ENCODE measurements at places on chromosomes 6 and 20.

DNA sequence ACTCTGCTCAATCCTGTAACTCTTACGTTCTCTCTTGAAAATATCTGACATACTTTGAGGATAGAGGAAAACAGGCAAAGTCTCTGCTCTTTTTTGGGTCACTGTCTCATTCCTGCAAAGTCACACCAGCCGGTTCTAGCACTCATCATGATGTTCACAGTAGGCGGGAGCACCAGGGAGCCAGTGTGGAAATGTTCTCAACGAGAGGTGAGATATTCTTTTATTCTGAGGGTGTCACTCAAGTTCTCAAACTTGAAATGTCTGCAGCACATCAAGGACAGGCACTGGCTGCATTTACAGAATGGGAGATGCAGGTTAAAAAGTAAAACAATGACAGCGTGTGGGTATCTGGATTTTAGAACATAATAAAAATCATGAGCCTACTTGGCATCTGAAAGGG, 714.7 kb downstream of the QKI start:
- DNase-seq: no peak

GRCh38 chr6:145887969-145888368, 73.4 kb upstream of the FBXO30 start:
- no peak for DNase-seq

DNA sequence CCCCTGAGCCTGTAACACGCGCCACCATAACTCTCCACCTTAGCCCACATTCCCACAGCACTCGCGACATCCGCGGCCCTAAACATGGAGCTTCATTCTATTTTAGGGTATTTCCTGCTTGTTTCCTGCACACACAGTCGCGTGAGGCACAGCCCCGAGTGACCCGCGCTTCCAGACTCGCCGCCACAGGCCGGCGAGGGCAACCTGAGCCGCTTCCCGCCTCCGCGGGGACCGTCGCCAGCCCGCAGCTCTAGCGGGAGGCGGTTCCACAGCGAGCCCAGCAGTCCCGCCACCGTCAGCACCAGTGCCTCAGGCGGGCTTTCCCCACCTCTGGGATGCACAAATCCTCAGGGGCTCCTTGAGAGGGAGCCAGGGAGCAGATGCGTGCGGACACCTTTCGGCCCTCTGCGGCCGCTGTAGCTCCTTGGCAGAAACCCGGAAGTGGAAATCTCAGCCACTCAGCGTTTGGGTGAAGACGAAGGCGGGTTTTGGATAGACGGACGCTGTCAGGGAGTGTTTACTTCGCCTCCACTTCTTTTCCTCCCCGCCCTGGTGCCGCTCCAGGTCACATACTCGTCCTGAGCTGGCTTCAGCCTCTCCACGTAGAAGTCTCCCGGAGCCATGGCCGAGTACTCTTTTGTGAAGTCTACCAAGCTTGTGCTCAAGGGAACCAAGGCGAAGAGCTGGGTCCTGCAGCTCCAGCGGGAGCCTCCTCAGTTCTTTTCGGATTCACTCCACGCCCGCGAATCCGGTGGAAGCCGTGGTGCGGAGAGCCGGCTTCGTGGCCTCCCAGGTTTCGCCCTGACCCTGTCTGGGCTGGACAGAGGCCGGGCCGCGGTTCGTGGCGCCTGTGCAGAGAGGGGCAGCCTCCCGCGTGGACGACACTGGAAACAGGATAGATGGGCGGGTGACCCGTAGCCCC, 2177.4 kb upstream of the DEFB115 start:
- DNase-seq: no peak

- no peak for DNase-seq
Observed at GRCh38 chr6:160133441-160134336, 12.1 kb downstream of the SLC22A1 start.

GRCh38 chr20:13009682-13010406, 1.1 kb downstream of the SPTLC3 start:
- no peak for DNase-seq

DNA sequence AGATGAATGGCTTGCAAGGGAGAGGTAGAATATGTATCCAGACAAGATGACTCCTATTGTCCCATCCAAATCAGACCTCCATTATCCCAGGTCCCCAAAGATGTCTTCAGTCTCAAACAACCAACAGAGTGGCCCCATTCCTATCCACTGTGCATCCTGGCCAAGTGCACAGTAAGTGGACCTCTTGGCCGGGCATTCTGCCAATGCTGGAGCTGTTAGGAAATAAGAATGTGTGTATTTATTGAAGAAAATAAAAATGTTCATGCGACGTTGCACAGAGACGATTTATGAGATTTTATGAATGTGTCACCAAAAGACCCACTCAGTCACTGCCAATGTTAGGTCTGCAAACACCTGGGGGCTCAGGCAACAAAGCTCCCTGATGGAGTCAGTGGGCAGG, 196.0 kb downstream of the MAFB start:
- DNase-seq: no peak

DNA sequence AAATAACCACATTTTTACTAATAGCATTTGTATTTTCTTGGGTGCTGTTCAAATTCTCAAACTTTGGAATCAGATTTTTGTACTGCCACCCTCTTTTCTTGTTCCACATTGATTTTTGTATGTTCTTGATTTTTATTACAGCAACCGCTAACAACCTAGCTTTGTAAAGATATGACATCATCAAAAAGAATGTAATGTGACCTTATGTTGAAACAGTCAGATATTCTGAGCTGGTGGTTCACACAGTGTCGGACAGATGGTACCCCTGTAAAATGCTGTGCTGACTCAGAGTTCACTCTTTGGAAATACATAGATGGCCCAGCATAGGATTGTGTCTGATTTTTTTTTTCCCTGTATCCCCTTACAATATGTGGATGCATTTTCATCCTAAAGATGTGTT, 118.9 kb downstream of the QKI start:
- DNase-seq: no peak

GRCh38 chr6:56040223-56040622, 164.8 kb upstream of the BMP5 start:
- DNase-seq: no peak

DNA sequence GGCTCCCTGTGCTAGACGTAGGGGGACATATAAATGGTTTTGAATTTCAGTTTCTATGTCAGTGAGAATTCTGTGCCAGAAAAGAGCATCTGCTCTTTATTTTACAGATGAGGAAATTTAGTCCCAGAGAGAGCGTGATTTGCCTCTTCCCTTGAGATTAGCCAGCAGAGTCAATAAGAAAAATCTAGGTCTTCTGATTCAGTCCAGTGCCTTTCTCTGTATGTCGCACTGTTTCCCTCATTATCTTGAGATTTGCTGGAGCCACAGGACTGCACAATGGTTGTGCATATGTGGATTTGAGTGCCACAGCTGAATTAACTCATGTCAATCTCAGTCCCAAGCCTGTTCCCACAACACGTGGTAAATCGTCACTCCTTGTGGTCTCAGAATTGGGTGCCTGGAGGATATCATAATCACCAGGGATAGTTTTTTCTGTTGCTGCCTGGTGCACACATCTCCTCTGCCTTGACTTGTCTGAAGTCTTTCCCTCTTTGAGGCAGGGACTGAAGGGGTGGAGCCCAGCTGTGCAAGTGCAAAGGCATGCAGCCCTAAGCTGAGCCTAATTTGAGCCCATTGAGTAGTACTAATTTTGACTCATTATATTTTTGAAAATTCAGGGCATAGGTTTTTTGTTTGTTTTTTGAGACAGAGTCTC, 276.7 kb downstream of the SOX4 start:
- no peak for DNase-seq

DNA sequence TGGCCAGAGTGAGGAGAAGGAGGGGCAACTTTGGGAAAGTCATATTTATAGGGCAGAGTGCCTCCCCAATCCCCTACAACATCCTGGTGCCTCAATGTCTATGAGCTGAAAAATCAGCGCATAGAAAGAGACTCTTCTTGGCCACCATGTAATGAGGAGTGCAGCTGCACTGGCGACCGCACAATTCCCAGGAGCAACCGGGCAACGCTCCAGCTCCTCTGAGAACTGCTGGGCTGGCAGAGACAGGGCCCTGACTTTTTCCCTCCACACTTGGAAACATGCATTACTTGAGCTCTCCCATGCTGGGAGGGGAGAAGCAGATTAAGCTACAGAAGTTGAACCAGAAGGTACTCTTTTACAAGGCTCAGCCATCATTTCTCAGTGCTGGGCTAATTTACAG, 31.4 kb upstream of the MARCKS start:
- DNase-seq: no peak

DNA sequence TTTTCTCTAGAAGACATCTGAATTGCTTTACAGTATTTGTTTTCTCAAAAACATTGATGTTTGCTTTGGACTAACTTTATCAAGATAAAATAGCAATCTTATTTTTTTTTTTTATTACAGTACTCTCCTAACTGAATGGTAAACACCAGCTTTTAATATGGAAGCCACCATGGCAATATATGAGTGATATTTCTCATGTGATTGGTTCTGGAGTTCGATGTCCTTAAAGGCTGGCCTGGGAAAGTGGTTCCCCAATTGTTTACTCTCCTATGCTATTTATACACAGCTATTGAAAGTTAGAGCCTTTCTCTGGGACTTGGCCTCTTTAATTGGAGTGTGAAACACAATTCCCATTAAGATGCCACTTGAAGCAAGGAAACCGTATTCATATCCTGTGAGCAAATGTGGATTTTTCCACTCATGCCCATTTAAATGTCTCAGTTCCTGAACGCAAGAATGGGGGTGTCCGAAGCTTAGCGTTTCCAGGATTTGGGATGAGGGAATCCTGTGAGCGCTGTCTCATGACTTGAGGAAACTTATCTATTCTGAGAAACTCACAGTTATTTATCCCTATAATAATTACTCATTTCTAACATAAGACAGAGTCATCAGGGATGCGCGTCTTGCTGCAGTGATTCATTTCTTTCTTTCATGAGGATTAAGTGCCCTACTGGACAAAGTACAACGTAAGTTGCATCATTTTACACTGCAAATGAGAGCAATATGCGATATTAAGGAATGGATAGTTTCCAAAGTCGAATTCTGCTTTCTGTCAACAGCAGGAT, 143.3 kb upstream of the PREP start:
- no peak for DNase-seq

- DNase-seq: no peak
Observed at GRCh38 chr6:50849796-50850180, 31.1 kb downstream of the TFAP2B start.

- DNase-seq: no peak
Observed at GRCh38 chr6:68400396-68400795, 234.7 kb upstream of the ADGRB3 start.

- DNase-seq: no peak
Observed at GRCh38 chr20:34651200-34651599, 25.7 kb downstream of the PIGU start.

GRCh38 chr20:13510837-13511488, 127.8 kb downstream of the TASP1 start:
- DNase-seq: no peak

- DNase-seq: no peak
Observed at GRCh38 chr6:6587696-6588063, 840 bp upstream of the LY86 start.

Data from D721Med (cell line).